ENCODE measurements at places on chromosomes 5 and 9.

GRCh38 chr9:126488310-126488709 lies 125.4 kb upstream of the LMX1B start:
- DNase-seq: no peak

DNA sequence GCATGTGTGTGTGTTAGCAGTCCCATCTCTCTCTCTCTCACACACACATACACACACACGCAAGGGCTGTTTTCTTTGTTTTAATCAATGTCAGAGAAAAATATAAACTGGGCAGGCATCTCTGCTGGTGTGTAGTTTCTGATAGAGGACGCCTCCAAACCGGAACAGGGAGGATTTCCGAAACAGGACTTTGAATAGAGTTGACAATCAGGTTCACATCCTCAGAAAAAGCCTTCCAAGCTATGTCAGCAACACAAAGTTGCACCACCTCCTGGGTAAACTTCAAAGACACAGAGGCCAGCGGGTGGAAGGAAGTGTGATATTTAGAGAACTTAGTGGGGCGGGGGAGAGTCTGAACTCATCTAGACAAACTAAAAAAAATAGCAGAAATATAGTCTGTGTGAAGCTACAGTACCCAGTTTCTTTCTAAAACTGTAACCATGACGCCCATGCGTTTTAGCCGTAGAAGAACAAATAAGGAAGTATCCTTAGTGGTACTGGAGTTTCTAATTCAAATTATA lies 1.2 kb downstream of the ST8SIA4 start:
- peak; percentile 77 for DNase-seq

- DNase-seq: no peak
Observed at GRCh38 chr5:6734781-6735180, 21.5 kb downstream of the TENT4A start.

DNA sequence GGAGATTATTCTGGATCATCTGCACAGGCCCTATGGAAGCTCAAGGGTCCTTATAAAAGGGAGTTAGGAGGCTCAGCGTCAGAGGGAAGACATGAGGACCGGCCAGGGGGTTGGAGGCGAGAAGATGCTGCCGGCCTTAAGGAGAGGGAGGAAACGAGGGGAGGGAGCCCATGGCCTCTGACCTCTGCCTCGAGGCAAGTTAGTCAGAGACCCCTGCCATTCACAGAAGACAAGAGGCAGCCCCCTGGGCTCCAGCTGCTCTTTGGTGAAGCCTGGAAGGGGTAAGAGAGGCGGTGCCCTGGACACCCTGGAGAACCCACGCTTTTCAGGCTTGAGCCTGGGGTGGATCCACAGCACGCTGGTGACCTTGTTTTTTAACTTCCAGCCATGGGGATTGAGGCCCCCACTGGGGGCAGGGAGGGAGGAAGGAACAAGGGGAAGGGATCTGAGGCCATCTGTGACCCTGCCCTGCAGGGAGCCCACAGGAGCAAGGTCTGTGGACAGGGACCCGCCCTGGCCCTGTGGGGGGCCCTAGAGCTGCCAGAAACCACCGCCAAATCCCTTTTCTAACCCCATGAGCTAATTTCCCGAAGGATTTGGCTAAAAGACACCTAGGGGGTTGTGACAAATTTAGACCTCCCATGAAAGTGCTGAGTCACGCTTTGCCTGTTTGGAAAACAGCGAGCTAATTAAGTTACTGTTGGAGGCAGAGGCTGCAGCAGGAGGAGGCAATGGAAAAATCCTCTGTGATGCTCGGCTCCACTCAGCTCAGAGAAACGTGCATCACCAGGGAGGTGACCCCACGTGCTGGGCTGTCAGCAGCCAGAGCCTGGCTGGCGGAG lies 49.7 kb downstream of the OLFM1 start:
- no peak for DNase-seq

- DNase-seq: no peak
Observed at GRCh38 chr9:136690104-136690805, 3.0 kb upstream of the AGPAT2 start.

DNA sequence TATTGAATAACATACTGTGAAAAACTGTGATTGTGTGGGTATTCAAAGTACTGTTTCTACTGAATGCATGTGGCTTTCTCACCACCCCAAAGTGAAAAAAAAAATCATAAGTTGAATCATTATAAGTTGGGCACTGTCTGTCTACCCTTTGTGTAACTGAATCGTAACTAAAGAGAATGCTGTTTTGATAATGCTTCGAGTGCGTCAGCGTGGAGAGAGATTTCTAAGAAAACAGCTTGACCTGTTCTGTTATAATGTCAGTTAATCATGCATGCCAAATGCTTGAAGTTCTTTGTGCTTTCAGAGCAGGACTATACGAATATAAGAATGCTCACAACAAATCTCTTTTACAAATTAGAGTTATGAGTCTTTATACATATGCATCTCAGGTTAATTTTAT lies 148.8 kb upstream of the SGCD start:
- no peak for DNase-seq

DNA sequence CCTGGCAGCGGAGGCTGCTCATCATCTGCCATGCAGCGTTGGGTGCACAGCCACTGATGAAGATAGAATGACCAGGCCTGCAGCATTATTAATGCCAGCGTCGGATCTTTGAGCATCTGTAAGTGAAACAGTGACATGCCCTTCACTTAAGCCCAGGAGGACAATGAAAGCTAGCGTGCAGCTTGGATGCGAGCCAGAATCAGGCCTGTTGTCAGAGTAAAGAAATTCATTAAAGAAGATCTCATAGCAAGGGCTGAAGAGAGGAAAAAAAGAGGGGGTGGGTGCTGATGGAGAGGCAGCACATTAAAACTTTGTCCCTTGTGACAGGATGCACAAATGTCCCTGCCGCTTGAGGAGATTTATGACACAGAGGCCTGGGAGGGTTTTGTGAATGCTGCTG lies 186.1 kb upstream of the MAST4 start:
- DNase-seq: no peak

- DNase-seq: no peak
Observed at GRCh38 chr5:173055722-173055982, 500 bp upstream of the CREBRF start.

- no peak for DNase-seq
Observed at GRCh38 chr5:112880219-112880964, 19.3 kb downstream of the SRP19 start.

DNA sequence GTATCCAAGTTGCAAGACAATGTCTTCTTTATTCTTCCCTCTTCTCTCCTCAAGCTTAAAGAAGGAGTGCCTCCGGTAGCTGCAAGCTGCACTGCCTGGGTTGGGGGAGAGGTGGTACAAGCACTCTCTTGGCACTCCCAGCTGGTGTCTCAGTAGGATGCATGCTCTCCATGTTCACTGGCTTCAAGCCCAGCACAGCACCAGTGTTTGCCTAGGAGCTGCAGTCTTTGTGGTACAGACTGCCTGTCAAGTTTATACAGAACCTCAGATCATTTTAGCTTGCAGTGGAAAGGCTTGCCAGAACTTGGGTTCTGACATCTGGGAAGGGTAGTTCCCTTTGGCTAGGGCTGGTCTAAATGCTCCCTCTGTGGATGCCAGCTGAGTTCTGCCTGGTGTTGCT lies 505.6 kb downstream of the MAN2A1 start:
- DNase-seq: no peak

DNA sequence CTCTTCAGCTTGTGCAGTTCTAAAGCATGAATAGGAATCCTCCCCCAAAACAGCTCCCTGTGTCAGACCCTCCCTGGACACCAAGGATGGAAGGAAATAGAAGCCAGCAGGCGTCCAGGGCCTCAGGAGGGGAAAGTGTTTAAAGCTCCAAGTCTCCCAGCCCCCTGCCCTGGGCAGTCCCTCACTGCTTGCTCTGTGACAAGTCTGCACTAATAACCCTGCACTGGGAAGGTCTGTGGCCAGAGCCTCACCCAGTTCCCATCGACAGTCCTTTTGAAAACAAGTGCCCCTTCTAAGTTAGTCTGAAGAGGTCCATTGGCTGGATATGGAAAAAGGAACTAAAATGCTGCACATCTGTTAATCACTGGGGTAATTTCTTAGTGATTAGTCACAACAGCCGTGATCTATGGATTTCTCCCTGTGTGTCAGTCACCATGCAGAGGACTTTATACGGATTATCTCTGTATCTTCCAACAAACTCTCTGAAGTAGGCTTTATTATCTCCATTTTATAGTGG lies 195.3 kb downstream of the FBXL7 start:
- no peak for DNase-seq

- no peak for DNase-seq
Observed at GRCh38 chr5:57216714-57217113, 42.9 kb downstream of the GPBP1 start.

- DNase-seq: no peak
Observed at GRCh38 chr9:95854386-95855020, 21.0 kb upstream of the ERCC6L2 start.

DNA sequence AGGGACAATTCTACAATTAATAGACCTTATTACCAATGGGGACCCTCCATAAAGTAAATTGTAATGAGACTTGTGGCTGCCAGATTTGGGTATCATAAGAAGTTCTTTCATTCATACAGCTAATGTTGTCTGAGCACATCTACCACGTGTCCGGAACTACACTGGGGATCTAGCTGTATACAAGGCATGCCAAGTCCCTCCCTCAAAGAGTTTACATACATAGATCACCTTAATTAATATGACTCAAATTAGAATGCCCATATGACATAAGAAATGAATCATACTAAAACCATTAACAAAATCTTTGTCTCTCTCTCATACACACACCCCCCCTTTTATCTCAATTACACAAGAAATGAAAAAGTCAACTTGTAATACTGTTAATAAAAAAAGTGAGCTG lies 18.0 kb upstream of the NR4A3 start:
- DNase-seq: no peak

DNA sequence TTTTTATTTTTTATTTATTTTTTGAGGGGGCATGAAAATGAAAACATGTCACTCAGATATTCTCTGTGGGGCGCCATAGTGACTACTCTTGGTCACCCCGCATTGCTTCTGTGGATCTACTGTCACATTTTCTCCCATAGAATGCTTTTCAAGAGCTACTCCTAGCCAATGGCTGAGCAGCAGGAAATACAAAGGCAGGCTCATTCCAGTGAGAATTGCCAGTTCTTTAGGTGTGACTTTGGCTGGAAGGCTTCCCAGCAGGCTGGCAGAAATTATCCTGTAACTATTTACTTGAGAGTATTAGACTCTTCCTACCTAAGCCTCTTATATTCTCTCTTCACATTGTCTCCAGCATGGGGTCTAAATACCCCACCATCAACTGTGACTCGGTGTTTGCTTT lies 21.0 kb upstream of the PTPRD start:
- DNase-seq: no peak

DNA sequence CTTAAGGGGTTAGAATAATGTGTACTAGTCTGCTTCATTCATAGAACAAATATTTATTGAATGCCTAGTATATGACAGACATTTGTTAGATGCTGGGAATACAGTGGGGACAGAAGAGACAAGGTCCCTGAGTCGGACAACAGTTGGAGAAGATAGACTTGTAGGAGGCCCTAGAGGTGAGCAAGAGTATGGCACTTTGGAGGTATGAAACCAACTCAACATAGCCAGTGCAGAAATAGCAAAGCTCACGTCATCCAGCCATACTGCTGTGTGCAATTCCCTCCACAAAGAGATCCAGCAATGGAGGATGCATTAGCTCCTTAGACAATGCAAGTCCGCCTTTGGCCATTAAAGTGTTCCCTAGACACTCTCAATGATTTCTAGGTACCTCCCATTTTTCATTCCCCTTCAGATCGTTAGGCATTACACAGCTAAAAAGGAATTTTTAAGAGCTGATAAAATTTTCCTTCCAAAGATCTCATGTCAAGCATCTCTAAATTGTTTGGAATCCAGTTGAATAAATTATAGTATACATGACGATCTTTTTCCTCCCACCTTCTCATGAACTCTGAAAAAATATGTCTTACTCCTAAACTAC lies 1949.6 kb upstream of the WWC1 start:
- no peak for DNase-seq

- DNase-seq: no peak
Observed at GRCh38 chr9:79481846-79482477, 89.8 kb upstream of the TLE4 start.

DNA sequence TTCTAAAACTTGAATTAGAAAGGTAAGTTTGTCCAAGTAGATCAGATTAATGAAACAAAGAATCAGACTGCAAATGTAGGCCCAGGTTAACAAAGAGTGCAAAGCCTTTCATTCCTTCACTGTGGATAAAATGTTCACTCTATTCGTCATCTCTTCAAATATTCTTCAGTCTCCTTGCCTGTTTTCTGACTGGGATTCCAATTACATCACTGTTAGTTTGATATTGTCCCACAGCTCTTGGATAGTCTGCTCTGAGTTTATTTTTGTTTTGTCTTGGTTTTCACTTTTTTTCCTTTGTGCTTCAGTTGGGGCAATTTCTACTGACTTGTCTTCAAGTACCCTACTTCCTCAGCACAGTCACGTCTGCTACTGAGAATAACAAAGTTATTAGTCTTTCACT lies 38.5 kb upstream of the GZMA start:
- no peak for DNase-seq

GRCh38 chr9:9041756-9042155 lies 1242.2 kb upstream of the DMAC1 start:
- no peak for DNase-seq

GRCh38 chr9:107707428-107707837 lies 217.9 kb upstream of the KLF4 start:
- no peak for DNase-seq

- DNase-seq: no peak
Observed at GRCh38 chr9:86942281-86943200, 4.8 kb downstream of the GAS1 start.

DNA sequence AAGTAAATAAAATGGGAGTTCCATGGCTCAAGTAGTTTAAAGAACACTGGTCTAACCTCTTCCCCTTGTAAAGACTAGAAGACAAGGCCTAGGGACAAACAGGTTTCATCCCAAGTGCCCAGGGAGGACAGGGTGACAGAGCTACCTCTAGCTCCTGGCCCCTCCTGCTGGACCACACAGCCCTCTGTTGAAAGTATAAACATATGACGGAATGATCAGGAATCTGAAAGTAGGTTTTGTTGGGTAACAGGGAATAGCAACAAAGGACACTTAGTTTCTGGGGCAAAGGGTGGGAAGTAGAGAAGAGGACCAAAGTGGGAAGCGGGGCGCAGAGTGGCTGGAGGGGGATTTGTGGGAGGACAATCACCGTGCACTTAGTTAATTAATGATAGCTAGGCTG lies 67.0 kb upstream of the DAB2IP start:
- DNase-seq: no peak

DNA sequence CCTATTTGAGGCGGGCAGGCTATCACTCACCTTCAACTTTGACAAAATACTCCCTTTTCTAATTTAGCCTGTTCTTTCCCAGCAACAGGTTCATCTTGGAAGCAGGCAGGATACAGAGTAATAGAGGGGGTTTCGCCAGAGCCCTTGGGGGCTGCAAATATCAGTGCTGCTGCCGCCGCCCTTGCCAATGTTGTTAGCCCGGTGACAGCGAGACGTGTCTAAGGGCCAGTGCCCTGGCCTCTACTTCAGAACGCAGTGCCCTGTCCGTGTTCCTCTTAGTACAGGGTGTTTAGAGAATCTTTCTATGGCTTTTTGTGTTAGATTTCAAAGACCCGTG lies 703 bp downstream of the FAM120AOS start:
- no peak for DNase-seq

GRCh38 chr9:21121595-21122251 lies 19.9 kb downstream of the IFNW1 start:
- DNase-seq: no peak
